ENCODE measurements at places on chromosomes 6 and 20.

- no peak for DNase-seq
Observed at GRCh38 chr6:75530696-75531095, 37.1 kb upstream of the FILIP1 start.

- no peak for DNase-seq
Observed at GRCh38 chr6:39295611-39296011, 18.6 kb downstream of the KCNK17 start.

GRCh38 chr6:9136141-9136822 is 700.9 kb upstream of the SLC35B3 start:
- no peak for DNase-seq

DNA sequence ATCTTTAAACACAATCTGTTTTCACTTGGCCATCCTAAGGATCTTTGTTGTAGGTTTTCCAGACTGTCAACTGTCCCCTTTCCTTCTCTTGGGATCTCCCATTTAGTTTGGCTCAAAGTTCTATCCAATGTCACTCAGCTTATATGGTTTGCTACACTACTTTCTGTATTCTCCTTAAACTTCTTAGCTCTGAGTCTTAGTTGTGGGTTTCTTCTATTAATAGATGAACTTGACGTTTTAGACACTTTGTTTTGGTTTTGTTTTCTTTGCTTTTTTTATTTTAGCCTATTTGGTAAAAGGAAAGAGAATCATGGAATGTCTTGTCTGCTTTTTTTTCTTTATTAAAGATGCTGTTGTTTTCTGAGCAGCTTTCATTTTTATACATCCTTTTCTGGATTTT is 11.4 kb downstream of the RMND1 start:
- DNase-seq, result no peak

- DNase-seq, result no peak
Observed at GRCh38 chr20:41403604-41404003, 37.0 kb upstream of the EMILIN3 start.

DNA sequence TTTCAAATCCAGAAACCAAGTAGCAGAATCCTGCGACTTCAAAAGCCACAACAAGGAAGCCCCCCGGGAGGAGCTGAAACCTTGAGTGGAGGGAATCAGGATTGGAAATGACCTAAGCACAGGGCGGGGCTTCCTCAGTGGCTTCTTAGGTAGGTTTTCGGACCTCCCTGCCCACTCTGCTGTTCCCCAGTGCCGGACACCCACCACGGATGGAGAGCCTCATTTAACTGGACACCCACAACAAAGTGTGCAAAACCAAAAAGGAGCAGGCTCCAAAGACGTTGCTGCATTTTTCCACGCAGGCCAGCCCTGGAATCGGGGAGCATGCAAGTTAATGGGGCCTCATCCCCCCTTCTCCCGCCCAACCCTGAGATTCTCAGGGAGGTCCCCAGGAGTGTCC is 144.4 kb downstream of the NFATC2 start:
- no peak for DNase-seq

GRCh38 chr6:93550551-93551276 is 131.4 kb upstream of the EPHA7 start:
- DNase-seq, result no peak

- no peak for DNase-seq
Observed at GRCh38 chr20:24831232-24831631, 117.8 kb upstream of the CST7 start.

- DNase-seq, result no peak
Observed at GRCh38 chr6:128532136-128532535, 11.7 kb upstream of the PTPRK start.

- no peak for DNase-seq
Observed at GRCh38 chr20:56163806-56164205, 84.7 kb upstream of the MC3R start.

DNA sequence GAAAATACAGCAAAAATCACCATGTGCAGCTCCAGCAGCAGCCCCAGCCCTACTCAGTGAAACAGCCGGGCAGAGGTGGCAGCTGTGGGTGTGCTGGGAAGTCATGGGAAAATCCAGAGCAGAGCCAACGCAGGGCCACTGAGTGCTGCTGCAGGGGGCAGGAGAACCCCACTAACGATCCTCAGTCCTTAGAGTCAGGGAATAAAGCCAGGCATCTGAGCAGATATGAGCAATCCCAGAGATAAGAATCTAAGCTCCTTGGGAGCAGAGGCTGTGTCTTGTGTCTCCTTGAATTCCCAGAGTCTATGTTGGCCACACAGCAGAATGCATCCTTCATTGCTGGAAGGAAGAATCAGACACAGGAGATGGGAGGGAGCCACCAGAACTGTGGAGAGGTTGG is 493.1 kb upstream of the MAP3K7 start:
- no peak for DNase-seq

- no peak for DNase-seq
Observed at GRCh38 chr6:90610751-90611542, 24.1 kb upstream of the MAP3K7 start.

DNA sequence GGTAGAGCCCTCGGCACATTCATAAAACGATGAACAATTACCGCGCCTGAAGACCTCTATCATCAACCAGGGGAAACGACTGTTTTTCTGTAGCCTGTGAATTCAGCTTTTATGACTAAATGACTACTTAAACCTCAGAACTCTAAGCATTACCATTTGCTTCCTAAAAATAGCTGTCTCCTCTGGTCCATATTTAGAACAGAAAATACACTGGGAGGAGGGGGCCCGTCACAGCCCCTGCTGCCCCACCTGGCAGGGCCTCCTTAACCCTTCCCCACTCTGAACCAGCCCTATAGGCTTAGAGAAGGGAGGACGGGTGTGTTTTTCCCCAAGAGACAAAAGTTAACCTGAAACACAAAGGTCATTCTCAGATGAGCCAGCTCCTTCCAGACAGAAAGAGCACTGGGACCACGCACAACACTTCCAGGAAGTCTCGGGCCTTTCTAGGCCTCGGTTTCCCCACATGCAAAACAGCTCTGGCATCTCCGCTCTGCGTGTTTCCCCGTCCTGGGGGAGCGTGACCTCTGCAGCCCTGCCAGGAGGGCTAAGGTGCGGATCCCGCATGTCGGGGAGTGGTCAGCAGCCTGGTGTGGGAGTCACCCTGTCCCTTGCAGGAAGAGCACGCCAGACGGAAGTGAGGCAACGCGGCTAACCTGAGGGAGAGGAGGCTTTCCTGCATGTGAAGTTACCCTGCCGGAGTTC is 193.9 kb downstream of the DLL1 start:
- DNase-seq, result no peak

- no peak for DNase-seq
Observed at GRCh38 chr6:50120300-50120699, 70.6 kb upstream of the DEFB112 start.

- DNase-seq, result no peak
Observed at GRCh38 chr6:90136837-90137568, 159.6 kb downstream of the BACH2 start.

DNA sequence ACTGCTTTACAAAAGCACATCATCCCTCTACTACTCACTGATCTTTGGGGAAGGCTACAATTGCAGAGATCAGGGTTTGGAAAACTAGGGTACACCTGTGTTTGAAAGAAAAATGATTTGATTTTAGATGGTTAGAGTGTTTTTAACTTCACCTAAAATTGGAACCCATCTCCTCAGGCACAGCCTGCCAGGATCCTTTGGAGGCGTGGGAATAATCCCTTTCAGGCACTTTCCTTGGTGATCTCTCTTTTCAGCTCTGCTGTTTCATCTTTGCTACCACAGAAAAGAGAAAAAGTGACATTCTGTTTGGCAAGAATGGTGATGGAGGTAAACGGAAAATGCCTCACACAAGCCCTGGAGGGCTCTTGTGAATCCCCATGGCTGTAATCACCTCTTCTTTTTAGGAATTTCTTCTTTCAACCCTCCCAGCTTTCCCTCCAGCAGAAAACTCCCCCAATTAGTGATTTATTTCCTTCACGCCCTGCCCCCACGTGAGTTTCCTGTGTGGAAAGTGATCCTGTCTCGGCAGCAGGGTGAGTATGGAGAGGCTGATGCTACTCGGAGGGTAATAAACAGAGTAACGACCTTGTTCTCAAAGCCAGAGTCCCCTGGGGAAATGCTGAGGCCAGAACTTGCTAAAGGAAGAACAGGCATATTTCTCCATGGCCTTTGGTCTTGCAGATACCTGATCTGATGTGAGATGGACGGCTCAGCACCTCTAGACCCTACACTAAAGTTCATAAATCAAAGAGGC is 9.2 kb downstream of the KCNG1 start:
- DNase-seq, result no peak

DNA sequence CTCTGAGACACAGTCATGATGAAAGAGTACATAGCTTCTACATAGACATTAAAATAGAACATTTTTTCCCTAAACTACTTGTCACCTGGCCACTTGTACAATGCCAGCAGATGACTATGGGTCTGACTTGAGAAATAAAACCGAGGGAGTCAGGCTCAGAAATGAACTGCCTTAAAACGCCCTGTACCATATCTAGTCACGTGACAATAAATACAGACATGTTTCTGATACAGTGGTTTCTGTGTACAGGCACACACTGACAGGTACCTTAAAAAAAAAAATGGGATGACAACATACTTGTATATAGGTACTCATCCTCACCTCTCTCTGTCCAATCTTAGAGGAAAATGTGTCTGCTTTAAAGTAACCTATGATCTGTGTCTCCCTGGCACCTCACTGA is 144.1 kb downstream of the SH3BGRL2 start:
- no peak for DNase-seq

DNA sequence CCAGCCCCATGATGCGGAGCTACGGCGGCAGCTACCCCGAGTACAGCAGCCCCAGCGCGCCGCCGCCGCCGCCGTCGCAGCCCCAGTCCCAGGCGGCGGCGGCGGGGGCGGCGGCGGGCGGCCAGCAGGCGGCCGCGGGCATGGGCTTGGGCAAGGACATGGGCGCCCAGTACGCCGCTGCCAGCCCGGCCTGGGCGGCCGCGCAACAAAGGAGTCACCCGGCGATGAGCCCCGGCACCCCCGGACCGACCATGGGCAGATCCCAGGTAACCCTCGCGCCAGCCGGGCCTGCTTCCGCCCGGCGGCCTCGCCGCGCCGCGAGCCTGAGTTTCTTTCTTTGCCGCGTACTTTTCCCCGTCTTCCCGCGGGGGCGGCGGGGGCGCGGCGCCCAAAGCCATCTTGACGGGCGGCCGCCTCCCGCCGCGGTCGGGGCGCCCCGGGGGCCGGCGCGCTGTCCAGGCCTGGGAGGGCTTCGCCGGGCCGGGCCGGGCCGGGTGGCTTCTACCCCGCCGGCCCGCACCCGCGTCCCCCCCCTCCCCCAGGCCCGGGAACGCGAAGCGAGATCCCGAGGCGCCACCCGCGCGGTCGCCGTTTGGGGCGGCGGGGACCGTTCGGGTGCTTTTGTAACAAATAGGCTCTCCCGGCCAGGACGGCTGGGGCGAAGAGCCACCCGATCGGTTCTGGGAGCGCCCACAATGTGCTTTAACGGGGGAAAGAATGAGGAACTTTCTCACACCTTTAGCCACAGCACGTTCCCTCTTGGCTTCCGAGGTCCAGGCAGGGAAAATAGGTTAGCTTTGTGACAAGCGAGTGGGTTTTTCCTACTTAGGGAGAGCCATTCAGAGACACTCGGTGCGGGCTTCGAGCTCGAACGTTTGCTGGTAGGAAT is 2.3 kb downstream of the ARID1B start:
- DNase-seq, result no peak

DNA sequence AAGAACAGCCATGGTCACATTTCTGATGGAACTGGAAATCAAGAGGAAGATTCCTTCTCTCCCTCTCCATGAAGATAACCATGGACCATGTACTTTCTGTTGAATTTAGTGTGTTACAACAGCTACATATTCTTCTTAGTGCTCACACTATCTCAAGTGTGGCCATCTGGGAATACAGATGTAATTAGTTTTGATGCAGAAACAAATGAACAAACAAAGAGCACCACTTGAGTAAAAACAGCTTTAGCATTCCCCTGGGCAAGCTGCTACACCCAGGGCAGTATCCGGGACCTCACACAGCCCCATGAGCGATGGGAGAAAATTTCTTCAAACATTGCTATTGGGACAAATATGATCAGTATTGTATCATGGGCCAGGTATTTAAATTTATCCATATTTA is 75.2 kb downstream of the RAMACL start:
- no peak for DNase-seq

- no peak for DNase-seq
Observed at GRCh38 chr6:18183766-18184165, 28.5 kb downstream of the KDM1B start.

Data from NCI-H460 (cell line).